Ecto neural progenitor cell (in vitro differentiated cells): ENCODE measurements at places on chromosomes 4 and X.
A peak's percentile ranks its signal among the peaks of the same experiment; 100 is the strongest.

GRCh38 chrX:35728481-35728880 lies 69.7 kb upstream of the MAGEB16 start:
- no peak for DNase-seq

DNA sequence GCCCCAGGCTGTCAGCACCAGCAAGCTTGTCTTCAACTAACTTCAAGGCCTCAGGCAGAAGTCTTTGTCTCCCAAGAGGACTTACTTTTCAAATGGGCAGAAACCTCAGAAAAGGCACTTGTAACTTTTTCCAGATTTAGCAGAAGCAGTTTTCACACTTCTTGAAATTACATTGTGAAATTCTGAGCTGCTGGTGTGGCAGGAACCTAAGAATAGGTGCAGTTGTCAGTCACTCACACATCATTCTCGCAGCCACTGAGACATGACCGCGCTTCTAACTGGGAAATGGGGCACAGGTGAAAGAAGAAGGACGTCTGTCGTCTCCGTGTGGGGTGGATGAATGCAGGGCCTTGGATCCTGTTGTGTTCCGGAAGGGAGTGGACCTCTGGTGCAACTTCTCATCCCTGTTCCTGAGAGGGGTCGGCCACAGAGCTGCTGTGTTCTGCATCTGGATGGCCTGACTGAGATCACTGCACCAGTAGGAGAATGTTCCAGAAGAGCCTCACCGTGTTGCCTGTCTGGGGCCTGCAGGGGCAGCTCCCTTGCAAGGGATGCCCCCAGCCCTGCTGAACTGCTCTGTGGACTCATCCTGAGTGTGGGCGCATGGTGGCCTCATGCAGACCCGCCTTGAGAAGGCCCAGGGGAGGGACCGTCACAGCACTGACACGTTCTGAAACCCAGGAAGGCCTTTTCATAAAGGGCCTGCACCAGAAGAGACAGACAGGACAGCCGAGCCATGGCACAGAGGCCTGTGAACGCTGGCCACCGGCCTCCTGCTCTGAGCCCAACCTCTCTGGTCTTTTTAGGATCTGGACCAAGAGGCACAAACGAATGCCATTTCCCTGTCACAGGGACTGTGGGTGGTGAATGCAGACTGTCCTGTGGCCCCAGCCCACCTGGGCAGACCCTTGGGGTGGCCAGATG lies 18.7 kb downstream of the NAT8L start:
- no peak for DNase-seq

- DNase-seq, result no peak
These were observed 147.2 kb downstream of the SPATA18 start for GRCh38 chr4:52198294-52198693.

- peak; percentile 73 for DNase-seq
These were observed 27.2 kb upstream of the SLC25A4 start for GRCh38 chr4:185115827-185116232.

- DNase-seq, result no peak
These were observed 452.1 kb upstream of the RPS6KA3 start for GRCh38 chrX:20718592-20719380.

DNA sequence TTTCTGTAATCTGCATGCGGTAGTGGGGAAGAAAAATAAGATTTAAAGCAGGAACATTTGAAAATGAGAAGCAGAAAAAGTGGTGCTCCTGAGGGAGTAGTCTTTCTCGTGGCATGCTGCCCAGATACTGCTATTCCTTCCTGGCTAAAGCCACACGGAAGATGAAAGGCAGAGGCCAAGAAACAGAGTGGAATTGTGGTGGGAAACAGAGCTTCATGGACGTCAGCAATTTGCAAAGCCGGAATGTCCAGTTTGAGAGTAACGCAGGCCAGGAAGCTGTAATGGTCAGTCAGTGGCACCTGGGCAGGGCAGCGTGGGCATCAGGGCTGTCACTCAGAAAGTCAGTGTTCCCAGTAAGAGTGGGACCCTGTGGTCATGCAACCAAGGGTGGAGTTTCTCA lies 63.7 kb upstream of the FMR1 start:
- no peak for DNase-seq

DNA sequence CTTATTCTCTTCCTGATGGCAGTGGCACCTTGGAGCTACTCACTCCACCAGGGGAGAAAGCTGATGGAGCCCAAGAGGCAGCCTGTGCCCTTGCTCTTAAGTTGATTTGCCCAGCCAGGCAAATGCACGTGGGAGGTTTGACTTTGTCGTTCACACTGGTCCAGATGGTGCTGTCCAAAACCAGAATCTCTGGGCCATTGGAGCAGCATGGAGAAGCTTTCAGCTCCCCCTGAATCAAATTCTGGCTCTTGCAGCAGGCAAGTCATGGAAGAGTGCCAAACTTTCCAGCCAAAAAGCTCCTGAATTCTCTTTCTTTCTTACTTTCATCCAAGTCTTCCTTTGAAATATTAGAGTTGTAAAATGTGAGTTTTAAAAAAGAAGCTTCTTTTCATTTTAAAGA lies 970.4 kb downstream of the RPA4 start:
- no peak for DNase-seq

- DNase-seq, result no peak
These were observed 16.1 kb downstream of the PPEF2 start for GRCh38 chr4:75886104-75886503.

GRCh38 chr4:16449406-16449805 lies 223.1 kb upstream of the TAPT1 start:
- DNase-seq, result no peak

- no peak for DNase-seq
These were observed 116.6 kb upstream of the LCORL start for GRCh38 chr4:18138076-18138665.

DNA sequence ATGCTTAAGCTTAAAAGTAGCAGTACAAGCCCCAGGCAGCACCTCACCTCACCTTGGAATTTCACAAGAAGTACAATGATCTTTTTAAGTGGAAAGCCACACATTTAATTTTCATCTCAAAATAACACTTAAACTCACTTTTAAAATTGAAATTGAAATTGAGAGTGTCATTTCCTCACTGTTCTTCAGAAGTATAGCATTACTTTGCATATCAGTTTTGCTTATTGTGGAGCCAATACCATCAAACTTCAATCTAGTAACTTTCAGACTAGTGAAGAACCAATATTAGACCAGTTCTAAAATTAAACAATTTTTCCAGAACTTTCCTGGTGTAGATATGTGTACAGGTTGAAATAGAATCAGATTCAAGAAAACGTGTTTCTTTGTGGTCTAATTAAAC lies 242.4 kb downstream of the NDST4 start:
- no peak for DNase-seq

GRCh38 chr4:33941854-33942253 lies 2302.5 kb downstream of the ARAP2 start:
- DNase-seq, result no peak

GRCh38 chrX:1518512-1518911 lies 18.5 kb downstream of the P2RY8 start:
- no peak for DNase-seq

DNA sequence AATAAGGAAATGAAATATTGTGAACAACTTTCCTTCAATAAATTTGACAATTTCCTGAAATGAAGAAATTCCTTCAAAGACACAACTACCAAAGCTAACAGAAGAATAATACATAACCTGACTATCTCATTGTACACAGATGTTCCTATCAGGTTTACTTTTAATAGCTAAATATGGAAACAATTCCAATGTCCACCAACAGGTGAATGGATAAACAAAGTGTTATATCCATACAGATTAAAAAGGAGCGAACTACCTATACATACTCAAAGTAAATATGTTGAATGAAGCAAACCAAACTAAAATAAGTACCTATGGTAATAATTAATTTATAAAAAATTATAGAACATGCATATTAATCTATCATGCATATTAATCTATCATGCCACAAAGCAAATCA lies 554.9 kb downstream of the PPP4R3C start:
- DNase-seq, result no peak

DNA sequence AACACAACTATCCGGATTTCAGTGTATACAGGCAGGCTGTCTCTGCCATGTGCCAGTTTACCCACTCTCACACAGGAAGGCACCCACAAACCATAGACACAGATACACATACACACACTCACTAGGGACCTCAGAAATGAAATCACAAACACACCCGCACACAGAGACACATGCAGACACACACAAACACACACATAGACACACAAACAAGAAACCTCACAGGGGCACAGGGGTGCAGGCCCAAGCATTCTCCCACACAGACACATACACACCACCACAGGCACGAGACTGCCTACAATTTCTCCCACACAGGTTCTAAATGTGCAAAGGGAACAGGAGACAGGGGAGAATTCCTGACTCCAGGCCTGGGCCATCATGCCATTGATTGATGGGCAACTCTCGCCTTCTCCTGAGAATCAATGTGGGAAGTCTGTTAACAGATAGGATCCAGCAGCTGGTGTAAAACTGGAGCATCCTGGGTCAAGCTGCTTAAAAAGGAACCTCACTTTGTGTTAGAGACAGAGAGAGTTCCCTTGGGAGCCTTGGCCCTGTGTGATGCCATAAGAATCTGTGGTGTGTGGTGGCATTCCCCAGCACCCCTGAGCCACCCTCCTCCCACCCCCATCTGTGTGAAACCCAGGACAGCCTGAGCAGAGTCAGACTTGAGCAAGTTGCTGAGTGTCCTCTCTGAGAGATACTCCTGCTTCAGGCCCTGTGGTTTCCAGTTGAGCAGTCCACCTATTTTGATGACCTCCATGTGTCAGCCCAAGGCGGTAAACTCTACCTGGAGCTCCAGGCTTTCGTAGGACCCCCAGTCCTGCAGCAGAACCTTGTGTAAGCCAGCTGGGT lies 33.9 kb downstream of the NBDY start:
- peak; percentile 18 for DNase-seq

DNA sequence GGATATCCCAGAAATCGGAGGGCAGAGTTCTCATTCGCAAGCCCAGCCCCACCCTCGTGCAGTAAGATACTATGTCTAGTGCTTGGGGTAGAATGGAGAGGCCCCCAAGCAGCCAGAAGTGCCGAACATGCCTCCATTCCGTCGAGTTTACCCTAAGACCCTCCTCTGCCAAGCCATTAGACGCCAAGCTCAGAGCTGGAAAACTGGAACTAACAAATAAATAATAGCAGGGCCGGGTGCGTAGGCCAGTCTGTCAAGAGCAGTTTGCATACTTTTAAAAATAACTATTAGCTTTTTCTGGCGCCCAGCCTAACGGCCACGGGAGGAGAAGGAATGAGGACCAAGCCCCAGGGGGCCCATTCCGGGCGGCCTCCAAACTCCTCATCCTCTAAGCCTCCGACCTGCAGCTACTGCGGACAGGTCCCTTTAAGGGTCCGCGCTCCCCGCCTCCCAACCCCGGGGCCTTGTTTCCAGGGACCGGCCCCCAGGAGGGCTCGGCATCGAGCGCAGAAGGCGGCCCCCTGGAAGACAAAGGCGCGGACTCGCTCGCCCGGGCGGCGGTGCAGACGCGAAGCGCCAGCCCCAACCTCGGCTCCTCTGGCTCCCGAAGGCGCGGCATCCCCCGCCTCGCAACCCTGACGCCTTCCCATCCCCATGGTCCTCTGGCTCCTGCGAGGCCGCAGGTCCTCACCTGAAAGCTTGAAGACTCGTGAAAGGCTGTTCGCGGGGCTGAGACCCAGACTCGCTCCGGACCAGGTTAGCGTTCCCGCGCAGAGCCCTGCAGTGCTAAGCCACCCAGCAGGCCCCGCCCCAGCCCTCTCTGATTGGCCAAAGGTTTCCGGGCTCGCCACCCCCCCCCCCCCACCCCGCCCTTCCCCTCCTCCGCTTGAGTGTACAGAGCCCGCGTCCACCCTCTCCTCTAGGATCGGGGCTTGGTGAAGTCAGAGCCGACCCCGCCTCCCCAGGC lies at the start of gene TMSB15A:
Gene TMSB15A, minus strand, starts transcription at position 765 of the 967 bp plus-strand sequence.
- DNase-seq, result peak; percentile 84

DNA sequence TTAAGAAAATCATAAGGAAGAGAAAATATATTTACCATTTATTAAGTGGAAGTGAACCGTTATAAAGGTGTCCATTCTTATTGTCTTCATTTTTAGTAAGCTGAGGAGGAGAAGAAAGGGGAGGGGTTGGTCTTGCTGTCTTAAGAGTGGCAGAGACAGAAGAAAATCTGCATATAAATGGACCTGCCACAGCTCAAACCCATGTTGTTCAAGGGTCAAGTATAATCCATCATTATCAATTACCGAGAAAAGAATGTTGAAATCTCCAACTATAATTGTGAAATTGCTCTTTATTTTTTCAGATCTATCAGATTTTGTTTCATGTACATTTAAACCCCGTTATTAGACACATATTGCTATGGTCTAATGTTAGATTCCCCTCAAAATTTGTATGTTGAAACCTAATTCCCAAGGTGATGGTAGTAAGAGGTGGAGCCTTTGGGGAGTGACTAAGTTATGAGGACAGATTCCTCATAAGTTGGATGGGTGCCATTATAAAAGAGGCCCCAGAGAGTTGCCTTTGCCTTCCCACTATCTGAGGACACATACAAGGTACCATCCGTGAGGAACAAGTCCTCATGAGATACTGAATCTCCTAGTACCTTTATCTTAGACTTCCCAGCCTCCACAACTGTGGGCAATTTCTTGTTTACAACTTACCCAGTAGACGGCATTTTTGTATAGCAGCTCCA lies 58.5 kb upstream of the SMAD1 start:
- DNase-seq, result no peak

GRCh38 chr4:60201052-60201673 lies 999.0 kb upstream of the ADGRL3 start:
- DNase-seq, result peak; percentile 51
